ENCODE measurements at places on chromosomes 3 and 15.

DNA sequence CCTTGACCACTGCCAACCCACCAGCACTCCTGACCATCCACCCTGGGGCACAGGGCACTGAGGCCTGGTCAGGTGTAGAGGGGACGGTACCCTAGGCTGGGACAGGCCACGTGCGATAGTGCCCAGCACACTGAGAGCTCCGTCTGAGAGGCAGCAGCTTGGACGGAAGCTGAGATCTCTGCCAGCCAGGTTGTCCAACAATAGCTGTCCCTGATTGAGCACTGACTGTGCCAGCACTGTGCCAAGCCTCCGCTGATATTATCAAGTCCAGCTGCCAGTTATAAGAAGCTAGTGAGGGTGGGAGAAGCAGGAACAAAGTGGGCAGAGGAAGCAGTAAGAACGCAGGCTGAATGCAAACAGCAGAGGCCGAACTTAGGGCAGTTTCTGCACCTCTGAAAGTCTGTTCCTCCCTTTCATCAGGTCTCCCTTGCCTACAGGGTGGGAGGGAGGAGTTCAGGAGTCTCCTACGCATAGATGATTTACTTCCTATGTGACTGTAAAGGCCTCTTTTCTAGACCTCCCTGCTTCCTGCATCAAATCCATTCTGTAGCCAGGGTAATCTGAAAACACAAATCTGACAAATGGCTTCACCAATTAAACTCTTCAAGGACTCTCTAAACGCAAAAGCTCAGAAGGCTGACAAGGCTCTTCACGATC, 29.7 kb downstream of the MRPS11 start:
- no peak for DNase-seq

- no peak for DNase-seq
Measured at GRCh38 chr15:38991126-38991525, 426.5 kb upstream of the RASGRP1 start.

DNA sequence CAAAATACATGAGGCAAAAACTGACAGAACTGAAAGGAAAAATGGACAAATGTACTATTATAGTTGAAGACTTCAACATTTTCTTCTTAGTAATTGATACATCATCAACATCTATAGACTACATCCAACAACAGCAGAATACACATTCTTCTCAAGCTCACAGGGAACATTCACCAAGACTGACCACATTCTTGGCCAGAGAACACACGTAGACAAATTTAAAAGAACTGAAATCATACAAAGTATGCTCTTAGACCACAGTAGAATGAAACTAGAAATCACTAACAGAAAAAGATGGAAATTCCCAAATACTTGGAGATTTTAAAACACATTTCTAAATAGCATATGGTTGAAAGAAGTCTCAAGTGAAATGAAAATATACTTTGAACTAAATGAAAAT, 55.1 kb upstream of the NSMCE3 start:
- peak; percentile 53 for DNase-seq

- no peak for DNase-seq
Measured at GRCh38 chr15:66038387-66039116, 169.3 kb downstream of the RAB11A start.

- no peak for DNase-seq
Measured at GRCh38 chr3:86867982-86868381, 123.0 kb downstream of the VGLL3 start.

DNA sequence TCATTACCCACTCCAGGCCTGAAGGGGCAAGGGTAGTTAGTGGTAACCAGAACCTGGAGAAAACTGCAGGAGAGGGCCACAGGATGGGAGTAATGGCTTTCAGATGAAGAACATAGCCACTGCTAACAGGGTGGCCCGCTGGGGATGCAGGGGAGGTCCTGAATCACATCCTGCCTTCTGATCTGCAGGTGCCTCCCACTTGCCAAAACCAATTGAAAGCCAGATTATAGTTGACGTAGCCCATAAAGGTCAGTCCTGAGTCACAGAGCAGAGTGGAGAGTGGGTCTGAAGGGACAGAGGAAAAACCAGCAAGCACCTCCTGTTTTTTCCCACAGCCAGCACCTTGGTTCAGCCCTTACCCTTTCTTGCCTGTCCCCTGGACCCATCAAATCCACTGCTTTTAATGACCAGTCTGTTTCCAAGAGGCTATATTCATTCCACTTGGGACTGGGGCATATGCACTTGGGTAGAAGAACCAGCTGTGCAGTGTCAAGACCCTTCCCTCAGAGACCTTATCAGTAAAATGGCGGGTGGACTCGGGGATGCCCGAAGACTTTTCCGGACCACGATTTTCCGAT, 646 bp upstream of the SLC35G2 start:
- no peak for DNase-seq

GRCh38 chr3:56826831-56827722, 25.3 kb upstream of the ARHGEF3 start:
- no peak for DNase-seq

DNA sequence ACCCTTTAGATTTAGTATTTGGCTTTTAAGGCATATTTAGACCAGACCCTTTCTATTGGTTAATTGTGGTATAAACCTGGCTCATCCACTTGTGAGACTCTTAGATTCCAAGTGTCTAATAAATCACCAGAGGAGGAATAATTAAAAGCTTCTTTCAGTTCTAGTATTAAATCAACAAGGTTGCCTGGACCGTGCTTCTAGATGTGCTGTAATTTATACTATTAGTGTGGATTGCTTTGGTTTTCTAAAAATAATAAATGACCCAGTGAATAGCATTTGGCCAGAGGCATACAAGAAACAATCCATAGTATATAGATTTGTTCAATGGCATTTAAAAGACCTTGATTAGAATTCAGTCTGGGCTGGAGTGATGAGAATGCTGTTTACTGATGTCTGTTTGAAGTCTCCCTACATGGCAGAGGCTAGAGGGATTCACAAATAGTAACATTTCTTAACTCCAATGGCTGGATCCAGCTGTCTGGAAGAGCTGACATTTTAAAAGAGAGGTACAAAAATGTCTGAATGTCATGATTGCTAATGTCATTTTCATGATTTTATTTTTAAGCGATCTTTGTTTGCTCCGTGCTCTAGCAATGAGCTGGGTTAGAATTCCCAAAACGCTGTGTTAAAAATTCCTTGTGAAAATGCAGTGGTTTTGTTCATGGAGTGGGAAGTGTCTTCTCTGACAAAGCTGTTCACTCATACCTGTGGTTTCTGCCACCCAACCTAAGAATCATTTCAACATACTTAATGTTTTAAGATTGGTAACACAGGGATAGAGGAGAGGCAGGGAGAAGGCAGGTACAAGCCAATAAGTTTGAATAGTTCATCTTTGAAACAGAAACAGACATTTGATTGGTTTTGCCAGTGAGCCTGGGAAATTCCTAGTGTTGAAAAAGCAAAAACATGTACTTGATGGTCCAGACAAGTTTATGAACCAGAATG, 89.9 kb downstream of the RBMS3 start:
- no peak for DNase-seq
